ENCODE measurements at places on chromosomes 7 and 10. TPM values are rescaled to one million over a fixed set of nuclear protein-coding genes. Genes with fewer than 3 reads are reported as not detected.

INTS15 gene
- total RNA-seq = 34.5 TPM

DNA sequence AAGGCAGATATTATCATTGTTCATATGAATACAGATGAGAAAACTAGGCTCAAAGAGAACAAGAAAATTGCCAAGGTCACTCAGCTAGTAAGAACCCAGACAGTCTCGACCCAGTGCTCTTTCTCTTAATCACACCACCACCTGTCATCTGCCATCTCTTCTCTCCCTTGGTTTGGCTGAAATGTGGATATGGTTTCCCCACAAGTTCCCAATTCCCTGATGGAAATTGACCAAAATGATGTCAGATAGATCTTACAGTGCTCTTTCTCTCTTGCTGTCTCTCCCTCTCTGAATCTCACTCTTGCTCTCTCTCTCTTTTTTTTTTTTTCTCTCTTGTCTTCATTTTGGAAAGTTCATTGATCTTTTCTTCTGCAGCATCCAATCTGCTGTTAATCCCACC is 9.1 kb downstream of the C10orf90 start:
- peaks cover 1% of the 10 kb centered on the region for H3K4me1 ChIP-seq
- H3K4me3 ChIP-seq = no peak overlapping the region
- no peak overlapping the region for H3K27ac ChIP-seq
- no peak for DNase-seq
- H3K27me3 ChIP-seq = peaks cover 2% of the 10 kb centered on the region

TPST1 gene
- total RNA-seq = 56.7 TPM

- H3K4me1 ChIP-seq = peaks cover 59% of the 10 kb centered on the region
- no peak overlapping the region for H3K4me3 ChIP-seq
- DNase-seq = no peak
- no peaks in the 10 kb centered on the region for H3K27me3 ChIP-seq
Observed at GRCh38 chr10:124674768-124675222, 69.4 kb downstream of the FAM53B start.

Measured in lung (tissue), 17 donors.